ENCODE measurements at places on chromosomes 6 and 20.

- DNase-seq: no peak
Observed at GRCh38 chr6:46772762-46773161, 20.4 kb upstream of the MEP1A start.

DNA sequence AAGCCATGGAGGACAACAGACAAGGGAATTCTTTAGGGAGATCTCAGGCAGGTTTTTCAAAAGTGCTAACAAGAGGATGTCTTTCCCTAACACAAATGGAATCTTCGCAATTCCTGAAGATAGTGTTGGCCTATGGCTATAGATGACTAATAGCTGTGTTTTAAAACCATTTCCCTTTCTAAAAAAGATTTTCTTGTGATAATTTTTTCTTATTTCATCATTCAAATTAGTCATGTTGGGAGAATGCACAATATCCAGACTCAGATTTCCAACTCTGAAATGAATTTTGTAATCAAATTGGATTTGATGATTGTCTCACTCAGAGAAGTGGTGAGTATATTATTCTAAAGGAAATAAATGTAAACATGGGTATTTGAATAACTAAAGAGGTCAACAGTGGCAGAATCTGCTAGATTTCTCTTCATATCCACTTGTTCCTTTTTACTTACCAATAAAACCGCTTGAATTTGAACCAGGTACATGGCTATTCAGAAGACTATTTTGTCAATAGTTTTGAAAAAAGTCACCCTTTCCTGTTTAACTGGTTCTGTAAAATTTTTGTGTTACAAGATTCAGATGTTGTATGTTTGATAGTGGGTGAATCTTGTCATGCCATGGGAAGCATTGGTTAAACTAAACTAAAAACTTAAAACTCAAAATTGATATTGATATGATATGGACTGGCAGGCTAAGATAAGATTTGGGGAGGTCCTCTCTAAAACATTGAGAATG lies 1223.7 kb upstream of the EYS start:
- DNase-seq: no peak

GRCh38 chr6:36118550-36119107 lies 11.7 kb upstream of the MAPK13 start:
- DNase-seq: no peak

DNA sequence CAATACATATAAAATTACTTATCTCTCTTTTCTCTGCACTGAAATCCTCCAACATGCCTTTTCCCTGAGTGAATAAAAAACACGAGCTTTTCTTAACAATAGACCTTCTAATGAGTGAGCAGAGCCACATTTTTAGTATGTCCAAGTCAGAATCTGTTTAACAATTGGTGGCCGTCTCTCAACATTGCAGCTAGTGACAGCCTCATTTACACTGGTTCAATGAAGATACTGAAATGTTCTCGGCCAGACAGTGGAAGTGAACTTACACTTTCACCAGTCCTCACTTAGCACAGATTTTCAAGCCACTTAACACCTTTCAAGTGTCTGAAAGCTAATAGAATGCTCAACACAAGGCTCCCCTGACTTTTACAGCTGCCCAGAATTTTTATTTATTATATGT lies 767.1 kb downstream of the KIF16B start:
- no peak for DNase-seq

DNA sequence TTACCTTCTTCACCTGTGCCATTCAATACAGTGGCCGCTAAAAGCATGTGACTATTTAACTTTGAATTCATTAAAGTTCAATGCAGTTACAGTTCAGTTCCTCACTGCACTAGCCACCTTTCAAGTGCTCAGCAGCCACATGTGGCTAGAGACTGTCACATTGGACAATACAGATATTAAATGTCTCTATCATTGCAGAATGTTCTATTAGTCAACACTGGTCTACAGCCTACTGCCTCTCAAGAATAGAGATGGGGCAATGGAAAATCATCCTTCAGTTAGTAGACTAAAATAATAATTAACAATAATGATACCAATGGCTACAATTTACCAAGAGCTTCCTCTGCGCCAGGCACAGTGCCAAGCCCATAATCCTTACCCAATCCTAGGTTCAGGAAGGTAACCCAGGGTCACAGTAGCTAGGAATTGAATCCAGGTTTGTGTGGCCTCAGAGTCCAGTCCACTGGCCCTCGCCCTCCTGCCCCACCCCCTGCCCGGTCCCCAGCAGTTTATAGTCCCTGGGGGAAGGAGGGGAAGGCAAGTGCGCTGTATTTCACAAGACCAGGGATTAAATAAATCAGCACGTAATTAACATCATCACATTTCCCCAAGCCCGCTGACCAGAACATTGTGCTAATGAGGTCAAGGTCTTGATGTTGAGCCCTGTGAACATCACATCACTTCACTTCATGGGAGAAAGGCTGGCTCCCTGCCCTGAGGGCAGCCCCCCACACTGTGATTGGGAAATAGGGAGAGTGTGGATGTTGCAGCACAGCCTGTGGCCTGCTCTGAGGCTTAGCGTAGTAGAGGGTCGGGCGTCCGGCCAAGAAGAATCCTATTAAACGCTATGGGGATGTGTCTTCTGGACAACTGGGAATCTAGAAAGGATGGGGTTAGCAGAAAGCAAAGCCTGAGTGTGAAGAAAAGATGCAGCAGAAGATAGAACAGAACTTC lies 147.2 kb downstream of the VEGFA start:
- no peak for DNase-seq

- DNase-seq: no peak
Observed at GRCh38 chr20:63567136-63567385, 7.0 kb downstream of the HELZ2 start.

- DNase-seq: no peak
Observed at GRCh38 chr20:15848126-15848525, 725.1 kb downstream of the KIF16B start.

DNA sequence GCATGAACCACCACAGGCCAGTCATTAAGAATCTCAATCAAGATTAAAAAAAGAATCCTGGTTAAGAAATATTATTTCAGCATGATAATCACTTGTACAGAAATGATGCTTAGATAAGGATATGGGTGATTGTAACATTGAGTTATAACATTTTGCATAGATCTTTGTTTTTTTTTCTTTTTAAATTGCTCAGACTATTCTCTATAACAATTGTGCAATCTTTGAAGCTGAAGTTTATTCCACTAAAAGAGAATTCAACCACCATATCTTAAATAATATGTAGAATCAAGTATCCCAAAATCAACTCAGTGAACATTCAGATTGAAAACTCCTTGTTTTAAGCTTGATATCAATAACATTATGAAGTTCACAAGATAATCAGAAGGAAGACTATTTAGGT lies 663 bp upstream of the SMIM28 start:
- DNase-seq: no peak

- no peak for DNase-seq
Observed at GRCh38 chr6:137033828-137034227, 10.9 kb downstream of the IL20RA start.

DNA sequence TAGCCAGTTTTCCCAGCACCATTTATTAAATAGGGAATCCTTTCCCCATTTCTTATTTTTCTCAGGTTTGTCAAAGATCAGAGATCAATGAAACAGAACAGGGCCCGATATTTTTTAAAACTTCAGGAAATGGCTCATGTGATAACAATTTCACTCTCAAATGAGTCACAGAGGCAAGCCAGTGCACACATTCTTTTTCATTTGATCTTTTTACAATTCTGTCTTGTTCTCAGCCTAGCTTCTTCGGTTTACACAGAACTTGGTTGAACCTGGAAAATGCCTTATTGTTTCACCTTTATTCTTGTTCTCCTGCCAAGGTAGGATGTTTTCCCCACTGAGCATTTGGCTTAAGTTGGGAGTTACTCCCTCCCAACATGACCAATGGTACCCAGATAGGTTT lies 258.9 kb downstream of the COL12A1 start:
- no peak for DNase-seq

DNA sequence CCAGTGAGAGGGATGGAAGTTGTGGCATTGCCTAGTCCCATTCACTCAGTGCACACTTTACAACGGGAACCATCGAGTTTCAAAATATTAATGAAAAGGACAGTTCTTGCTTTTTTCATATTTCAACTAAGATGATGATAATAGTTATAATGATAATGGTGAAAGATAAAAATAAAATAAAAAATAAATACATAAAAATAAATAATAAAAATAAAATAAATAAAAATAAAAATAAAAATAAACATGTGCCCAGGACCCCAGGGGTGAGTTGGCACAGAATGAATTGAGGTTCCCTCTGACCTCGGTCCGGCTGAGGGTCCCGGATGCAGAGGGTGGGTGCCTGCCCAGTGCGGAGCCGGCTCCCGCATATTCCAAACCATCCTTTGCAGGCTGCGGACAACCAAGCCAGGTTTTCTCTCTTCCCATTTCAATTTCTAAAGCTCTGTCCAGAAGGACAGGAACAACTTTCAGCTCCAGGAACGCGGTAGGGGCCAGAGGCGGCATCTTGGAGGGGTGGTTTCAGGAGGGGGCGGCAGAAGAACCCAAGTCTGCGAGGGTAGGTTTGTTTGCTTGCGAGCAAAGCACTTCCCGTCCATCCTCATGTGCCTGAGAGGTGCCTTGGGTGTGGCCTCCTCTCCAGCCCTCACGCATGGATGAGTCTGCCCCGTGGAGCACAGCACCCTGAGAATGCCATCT lies 236.8 kb downstream of the DLL1 start:
- DNase-seq: no peak

DNA sequence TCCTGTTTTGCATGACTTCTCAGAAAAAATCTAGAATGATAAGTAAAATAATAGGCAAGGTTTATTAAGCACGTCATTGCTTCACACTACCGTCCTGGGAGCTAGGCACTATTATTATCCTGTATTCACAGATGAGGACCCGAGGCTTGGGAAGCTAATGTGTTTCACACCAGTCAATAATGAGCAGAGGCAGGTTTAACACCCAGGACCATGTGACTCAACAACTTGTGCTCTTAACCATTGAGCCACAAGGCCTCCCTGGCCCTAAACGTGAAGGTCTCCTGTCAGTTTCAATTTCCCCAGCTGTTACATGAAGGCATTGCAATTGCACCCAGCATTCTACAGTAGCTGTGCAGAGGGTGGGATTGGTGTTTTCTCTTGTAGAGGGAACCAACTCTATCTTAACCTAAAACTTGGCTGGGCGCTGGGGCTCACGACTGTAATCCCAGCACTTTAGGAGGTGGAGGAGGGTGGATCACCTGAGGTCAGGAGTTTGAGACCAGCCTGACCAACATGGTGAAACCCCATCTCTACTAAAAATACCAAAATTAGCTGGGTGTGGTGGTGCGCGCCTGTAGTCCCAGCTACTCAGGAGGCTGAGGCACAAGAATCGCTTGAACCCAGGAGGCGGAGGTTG lies 191.2 kb downstream of the BCAS1 start:
- DNase-seq: no peak

DNA sequence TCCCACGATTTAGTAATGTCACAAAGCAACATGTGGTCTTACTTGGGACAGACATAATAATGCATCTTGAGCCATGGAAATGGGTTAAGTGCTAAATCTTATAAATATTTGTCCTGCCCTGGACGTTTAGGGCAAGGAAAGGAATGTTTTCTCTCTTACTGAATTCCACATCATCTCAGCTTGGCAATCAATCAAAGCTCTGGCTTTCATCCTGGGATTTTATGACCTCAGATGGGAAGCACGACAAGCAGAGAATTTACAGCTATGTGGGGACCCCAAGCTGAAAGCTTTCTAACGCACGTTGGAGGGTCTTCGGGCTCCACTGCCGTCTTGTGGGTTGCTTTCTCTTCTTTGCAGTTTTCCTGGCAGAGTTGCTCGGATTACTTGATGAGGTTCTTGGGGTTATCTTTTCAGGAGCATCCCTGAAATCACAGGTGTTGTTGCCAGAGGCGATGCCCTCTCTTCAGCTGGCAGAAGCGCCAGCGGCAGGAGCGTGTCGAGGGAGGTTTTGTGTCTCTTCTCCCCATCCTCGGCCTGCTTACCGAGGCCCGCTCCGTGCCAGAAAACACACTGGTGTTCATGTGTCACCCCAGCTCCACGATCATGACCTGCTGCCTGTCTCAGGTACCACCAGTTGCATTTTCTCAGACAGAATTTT lies 73.4 kb upstream of the FRMD1 start:
- no peak for DNase-seq

DNA sequence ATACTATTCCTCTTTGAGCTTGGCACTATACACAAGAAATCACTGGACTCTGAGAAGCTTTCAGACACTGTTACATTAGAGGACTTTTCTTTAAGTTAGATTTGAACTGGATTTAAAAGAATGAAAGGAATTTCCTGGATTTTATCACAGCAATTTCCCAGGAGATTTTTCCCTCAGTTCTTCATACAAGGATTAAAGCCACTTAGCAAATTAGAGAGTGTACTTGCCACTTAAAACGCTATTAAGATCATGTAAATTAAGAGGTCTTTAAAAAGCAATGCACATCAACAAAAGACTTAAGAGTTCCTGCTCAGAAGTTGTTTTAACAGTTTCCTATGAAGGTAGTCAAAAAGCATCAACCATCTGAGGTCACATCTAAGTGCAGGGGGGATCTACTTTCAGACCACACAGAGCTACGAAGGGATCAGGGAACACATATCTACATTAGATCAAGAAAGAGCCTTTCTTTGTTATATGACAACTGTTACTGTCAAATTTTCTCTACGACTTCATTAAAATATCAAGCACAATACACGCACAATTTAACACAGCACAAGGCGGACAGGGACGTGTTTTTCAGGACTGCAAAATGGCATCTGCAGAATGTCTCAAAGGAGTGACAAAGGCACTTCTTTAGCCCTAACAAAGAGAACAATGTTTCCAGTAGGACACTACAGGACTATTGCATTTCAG lies 65.8 kb downstream of the EPB41L2 start:
- DNase-seq: no peak

GRCh38 chr6:52162940-52163908 lies 23.0 kb upstream of the IL17A start:
- no peak for DNase-seq

DNA sequence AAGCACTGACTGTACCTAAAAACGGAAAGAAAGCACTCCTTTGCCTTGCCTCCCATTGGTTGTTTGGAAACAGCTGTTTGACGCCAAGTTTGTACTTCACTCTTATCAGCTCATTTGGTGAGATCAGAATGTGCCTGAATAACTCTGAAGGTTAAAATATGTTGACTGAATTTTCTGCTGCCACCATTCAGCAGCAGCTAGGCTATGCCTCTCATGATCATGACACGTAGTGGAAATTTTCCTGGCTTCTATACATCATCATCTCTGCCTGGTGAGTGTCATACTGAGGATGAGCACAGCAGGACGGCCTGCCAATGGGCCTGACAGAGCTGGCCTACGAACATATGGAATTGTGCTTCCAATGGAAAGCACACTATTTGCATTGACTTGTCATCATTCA lies 704.9 kb upstream of the CITED2 start:
- DNase-seq: no peak

- no peak for DNase-seq
Observed at GRCh38 chr6:11276911-11277274, 44.4 kb upstream of the NEDD9 start.
